ENCODE measurements at places on chromosomes 1 and 21. TPM values are rescaled to one million over a fixed set of nuclear protein-coding genes. Genes with fewer than 3 reads are reported as not detected.

Gene TTF2
- total RNA-seq, result 24.8 TPM

Gene ADPRS
- total RNA-seq, result 84.1 TPM

Gene PPIH
- total RNA-seq, result 61.2 TPM

Gene CD5L
- not detected for total RNA-seq

Gene TTC39A
- total RNA-seq, result 5.3 TPM

Gene KRTAP11-1
- not detected for total RNA-seq

Gene ABCA4
- total RNA-seq, result 2.3 TPM

Gene CDC14A
- 7.8 TPM for total RNA-seq

Gene RCSD1
- total RNA-seq, result 3.5 TPM

Gene ACTL8
- not detected for total RNA-seq

Gene HENMT1
- total RNA-seq, result 3.6 TPM

Gene SSX2IP
- total RNA-seq, result 3.0 TPM

Gene LIPI
- total RNA-seq, result not detected

Gene ANGPTL3
- not detected for total RNA-seq

Gene CAMSAP2
- total RNA-seq, result 15.3 TPM

Gene PLPP3
- 20.9 TPM for total RNA-seq

Gene RBM34
- 48.8 TPM for total RNA-seq

Gene NCMAP
- total RNA-seq, result not detected

Gene CDCA8
- total RNA-seq, result 31.5 TPM

Gene OR2M3
- total RNA-seq, result not detected

Data from mammary microvascular endothelial cell (primary cell).